ENCODE measurements at places on chromosomes 7 and 10.

GRCh38 chr7:30468041-30468440 lies 10.5 kb downstream of the NOD1 start:
- DNase-seq = no peak

GRCh38 chr7:28487487-28487886 lies 75.2 kb downstream of the CREB5 start:
- no peak for DNase-seq

DNA sequence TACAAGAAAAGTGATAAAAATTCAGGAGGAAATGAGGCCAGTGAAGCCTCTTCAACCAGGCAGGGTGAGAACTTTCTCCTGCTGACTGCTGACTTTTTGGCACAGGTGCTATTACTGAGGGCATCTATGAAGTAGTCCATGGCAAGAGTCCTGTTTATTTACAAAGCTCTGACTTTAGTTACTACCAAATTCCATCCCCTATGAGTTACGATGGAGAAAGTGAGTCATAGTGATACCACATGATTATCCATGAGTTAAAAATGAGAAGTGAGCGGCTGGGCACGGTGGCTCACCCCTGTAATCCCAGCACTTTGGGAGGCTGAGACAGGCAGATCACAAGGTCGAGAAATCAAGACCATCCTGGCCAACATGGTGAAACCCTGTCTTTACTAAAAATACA lies 19.9 kb downstream of the CCDC3 start:
- DNase-seq = no peak

DNA sequence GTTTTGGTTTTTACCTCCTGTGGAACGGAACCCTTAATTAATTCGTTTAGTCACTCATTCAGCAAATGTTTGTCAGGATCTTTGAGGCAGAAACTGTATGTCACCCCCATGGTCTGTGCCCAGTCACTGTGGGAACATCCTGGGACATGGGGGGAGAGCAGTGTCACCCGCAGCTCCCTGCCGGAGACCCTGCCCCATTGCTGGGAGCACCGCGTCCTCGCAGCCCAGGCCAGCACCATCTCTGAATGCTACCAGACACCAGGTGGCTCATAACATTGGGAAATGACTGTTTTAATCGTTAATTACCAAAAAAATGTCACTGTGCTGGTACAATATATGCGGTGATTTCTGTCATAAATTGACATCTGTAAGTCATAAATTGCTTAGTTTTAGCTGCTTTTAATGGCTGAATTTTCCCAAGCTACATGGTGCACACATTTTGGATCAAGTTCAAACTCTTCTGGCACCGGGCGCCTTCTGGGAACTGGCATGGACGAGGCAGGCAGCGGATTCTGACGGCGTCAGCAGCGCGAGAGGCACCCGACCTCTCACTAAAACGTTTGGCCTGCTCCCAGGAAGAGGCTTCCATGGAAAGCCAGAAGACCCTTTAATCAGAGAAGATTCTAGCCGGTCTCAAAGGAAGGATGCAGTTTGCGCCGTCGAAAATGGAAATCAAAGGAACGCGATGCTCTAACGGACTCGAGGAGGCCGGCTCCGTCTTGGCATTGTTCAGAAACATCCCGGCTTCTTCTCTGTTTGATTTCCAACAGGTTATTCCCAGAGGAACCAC lies 184.2 kb downstream of the ADARB2 start:
- no peak for DNase-seq

DNA sequence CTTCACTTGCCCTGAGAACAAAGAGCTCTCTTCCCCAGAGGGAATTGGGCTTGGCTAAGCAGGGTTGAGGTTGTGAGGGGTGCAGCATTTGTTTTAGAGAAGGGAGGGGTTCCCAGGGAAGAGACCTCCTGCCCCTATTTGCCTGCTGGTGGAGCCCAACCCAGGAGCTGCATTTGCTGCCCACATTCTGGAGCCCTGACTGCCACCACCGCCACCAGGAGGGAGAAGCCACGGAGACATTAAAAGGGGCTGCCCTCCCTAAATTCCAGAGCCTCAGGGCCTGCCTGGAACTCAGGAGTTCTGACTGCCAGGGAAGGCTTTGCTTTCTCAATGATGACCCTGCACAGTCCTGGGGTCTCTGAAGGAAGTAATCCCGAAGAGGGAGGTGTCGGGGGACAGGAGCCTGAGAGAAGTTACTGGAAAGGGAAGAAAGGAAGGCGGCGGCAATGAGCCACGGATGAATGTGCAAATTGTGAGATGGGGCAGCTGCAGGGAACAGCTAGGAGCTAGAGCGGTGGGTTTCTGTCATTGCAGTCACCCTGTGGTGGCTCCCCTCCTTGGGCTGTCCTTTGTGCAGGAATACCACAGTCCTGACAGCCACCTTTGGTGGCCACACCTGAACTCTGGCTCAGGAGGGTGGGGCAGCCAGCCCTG lies 51.3 kb downstream of the NEURL1 start:
- no peak for DNase-seq

DNA sequence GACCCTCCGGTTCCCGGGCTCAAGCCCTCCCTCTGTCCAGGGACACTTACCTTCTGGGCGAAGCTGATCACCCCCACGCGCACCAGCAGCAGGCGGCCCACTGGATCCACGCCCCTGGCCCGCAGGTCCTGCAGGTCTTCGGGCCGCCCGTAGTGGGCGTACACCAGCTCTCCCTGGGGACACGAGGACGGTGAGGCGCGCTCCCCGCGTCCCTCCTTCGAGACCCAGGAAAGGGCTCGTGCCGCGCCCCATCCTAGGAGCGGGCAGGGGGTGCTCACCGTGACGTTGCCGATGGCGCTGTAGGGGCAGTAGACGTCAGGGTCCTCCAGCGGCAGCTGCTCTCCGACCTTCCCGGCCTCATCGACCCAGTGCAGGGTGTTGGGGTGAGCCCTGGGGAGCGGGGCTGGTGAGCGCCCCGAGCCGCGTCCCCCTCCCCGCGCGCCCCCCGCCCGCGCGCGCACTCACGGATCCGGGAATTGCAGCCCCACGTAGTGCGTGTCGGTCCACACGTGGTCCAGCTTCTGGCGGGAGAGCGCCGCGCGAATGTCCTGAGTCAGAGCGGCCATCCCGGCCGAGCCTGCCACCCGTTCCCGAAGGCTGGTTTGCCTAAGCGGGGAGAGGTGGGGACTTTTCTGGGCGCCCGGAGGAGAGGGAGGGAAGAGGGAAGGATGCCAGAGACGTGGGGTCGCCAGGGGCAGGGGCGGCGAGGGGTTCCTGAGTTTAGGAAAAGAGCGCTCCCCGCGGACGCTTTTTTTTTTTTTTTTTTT lies 8.2 kb downstream of the TFR2 start:
- peak; percentile 78 for DNase-seq

DNA sequence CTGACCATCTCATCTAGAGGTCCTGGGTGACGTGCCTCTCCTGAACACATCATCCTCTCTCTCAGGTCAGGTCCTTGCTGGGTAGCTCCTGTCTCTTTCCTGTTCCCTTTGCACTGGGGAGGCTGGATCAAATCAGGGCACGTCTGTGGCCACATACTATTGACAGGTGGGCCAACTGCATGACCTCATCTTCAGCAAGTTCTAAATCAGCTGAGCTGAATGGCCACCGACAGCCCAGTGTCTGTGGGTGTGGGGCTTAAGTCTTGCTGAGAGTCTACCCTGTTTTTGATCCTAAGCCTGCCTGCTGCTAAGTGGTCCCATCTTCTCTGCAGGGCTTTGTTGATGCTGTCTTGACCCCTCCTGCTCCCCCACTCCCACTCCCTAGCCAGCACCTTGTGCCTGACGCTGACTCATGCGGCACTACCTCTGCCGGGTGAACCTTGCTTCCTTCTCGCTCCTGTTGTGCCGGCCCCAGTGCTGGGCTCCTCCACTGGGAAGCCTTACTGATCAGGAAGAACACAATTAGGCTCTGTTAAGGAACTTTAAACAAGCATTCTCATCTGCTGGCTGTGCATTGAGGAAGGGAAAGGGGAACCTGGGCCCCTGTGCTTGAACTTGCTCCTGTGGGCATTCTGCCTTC lies 440.4 kb downstream of the PLXNA4 start:
- DNase-seq = no peak

GRCh38 chr10:78904196-78904595 lies 164.6 kb upstream of the ZMIZ1 start:
- DNase-seq = no peak

DNA sequence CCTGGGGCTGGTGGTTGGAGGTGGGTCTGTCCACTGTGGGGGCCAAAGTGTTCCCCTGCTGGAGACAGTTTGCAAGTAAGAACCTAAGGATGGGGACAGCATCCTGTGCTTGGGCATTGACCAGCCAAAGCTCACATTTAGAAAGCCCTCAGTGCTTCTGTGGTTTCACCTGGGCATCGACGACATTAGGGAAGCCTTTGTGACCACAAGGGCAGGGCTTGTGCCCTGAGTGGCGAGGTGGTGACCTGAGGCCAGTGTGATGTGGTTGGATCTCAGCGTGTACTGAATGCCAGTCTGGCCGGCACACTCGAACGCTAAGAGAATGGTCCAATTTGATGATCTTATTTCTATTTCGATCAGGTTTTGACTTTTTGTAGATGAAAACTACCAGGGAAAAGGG lies 32.1 kb upstream of the SH2B2 start:
- DNase-seq = no peak

GRCh38 chr7:107029764-107030286 lies 14.7 kb upstream of the PRKAR2B start:
- DNase-seq = no peak

DNA sequence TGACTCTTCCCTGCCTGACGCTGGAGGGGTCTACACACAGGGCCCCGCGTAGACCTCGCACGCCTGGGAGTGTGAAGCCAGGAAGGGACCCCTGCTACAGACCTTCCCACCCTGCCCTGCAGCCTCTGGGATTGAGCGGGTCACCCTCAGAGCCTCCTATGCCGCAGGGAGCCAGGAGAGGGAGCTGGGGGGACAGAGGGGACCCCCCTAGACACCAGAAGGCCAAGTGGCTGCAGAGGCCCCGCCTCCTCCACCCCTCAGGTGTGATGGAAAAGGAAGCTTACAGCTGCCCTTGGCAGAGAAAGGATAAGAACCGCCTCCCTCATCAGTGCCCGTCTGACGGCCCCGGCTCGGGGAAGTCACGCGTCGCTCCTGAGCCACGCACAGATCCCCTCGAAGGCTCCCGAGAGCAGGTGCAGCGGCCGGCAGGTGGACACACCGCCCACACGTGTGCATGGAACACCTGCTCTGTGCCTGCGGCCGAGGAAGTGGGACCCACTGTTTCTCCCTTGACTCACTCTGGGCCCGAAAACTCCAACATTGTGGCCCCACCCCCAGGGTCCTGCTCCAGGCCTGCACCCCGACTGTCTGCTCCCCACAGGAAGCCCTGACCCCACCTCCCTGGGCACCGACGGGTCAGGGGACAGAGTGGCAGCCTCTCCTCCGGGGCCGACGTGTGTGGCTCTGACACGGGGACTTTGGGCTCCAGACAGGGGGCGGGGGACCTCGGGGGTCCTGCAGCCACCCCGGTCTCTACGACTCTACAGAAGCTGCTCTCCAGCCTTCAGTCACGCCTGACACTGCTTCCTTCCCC lies 73.3 kb downstream of the MICALL2 start:
- DNase-seq = no peak

DNA sequence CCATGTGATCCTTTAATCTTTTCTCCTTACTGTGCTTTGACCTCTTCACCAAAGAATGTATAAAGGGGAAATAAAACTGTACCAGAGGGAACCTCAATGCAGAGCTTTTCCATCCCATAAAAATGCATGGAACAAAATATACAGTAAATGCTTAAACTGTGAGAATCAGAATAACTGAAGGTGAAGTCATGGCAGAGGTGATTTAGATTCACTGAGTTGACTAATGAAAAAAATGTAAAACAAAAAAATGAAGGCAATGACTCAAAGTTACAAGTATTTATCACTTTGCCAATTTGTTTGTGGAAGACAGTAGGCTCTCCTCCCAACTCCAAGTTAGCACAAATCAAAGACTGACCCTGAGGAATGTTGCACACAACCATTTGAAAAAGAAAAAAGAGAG lies 1331.6 kb upstream of the SORCS1 start:
- DNase-seq = no peak

- DNase-seq = no peak
Measured at GRCh38 chr7:43234968-43235367, 122.5 kb downstream of the HECW1 start.

DNA sequence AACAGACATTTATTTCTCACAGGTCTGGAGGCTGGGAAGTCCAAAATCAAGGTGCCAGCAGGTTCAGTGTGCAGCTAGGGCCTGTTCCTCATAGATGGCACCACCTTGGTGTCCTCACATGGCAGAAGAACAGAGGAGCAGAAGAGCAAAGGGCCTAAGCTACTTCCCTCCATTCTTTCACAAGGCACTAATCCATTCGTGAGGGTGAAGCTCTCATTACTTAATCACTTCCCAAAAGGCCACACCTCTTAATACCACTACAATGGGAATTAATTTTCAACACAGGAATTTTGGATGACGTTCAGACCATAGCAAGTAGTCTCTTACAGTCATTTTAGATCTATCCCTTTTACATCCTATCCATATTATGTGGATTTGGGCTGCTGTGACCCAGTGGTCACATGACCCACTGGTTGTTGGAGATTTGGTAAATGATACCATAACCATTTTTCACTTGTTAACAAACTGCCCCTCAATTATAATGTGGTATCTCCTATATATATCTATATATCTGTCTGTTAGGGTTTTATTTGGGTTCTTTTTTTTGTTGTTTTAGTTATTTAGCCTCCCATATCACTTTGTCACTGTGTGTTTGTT lies 63.4 kb downstream of the BBS9 start:
- DNase-seq = no peak

DNA sequence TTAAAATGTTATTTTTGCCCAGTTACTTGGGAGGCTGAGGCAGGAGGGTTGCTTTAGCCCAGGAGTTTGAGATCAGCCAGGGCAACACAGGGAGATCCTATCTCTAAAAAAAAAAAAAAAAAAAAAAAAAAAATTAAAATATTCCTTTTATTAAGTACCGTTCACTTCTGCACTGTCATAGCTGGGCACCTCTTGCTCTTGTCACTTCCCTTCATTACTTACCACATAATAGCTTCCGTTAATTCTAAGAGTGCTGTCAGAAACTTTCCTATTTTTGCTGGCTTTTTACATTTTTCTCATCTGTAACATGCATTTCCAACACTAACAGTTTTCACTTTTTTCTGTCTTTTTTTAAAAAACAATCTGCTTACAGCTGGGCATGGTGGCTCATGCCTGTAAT lies 132.9 kb downstream of the PIP4K2A start:
- no peak for DNase-seq

- no peak for DNase-seq
Measured at GRCh38 chr7:71787513-71787912, 624.6 kb downstream of the CALN1 start.

DNA sequence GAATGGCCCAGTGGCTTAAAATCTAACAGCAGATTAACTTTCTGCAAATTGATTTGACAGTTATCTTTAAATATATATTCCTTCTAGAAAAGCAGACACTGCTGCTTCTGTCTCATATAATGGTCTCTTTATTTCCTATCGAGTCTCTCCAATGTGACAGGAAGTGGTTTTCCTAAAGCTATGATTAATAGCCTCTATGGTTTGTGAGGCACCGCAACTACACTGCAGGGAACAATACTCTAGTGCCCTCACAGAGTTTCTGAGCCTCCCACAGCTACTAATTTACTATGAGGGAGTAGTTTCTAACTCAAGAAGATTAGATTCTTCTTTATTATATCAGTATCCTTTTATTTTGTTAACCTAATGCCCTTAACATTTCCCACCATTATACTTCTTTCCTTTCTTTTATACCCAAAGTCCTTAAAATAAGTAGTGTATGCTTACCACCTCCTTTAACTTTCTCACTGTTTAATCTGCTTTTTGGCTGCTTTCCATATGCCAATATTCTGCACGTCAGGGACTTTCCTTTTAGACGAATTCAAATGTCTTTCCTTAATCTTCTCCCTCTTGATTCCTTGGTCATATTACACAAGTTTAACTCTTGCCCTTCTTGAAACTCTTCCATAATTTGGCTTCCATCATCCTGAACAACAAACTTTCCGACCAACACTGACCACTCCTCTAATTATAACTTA lies 23.8 kb upstream of the AHR start:
- DNase-seq = peak; percentile 42

- no peak for DNase-seq
Measured at GRCh38 chr7:25988640-25989039, 163.4 kb upstream of the NFE2L3 start.

All from activated CD4-positive, alpha-beta memory T cell treated with anti-CD3 and anti-CD28 coated beads for 36 hours (primary cell).